ENCODE measurements at places on chromosomes 7 and 10.

- no peak for DNase-seq
Measured at GRCh38 chr7:39507866-39508551, 58.2 kb upstream of the YAE1 start.

DNA sequence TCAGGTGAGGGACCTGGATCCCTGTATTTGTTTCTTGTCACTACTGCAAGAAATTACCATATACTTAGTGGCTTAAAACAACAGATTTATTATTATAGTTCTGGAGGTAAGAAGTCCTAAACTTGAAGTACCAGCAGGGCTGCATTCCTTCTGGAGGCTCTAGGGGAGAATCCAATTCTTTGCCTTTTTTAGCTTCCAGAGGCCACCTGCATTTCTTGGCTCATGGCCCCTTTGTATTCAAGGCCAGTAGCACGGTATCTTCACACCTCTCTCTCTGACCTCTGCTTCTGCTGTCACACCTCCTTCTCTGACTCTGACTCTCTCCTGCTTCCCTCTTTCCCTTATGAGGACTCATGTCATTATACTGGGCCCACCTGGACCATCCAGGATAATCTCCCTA, 2.2 kb upstream of the LHPP start:
- DNase-seq = no peak

- DNase-seq = no peak
Measured at GRCh38 chr7:80726666-80727065, 88.2 kb downstream of the CD36 start.

DNA sequence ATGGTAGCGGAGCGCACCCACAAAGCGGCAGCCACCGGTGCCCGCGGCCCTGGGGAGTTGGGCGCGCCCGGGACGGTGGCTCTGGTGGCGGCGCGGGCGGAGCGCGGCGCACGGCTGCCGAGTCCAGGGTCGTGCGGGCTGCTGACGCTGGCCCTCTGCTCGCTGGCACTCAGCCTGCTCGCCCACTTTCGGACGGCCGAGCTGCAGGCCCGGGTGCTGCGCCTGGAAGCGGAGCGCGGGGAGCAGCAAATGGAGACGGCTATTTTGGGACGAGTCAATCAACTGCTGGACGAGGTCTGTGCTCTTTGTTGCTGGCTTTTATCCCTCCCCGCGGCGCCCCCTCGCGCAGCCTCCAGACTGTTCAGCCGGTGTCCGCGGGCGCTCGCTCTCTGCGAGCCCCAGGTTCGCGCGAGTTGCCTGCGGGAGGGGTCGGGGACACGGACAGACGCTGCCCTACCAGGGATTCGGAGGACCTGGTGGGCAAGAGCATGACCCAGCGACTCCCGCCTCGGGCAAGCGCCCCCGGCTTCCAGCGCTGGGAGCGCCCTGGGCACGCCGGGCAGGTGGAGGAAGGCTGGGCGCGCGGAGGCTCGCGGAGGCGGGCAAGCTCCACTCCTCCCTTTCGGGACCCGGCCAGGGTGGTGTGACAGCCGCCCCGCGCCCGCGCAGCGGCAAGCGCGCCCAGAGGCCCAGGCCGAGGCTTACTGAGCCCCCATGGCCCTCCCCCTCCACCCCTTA, 887 bp downstream of the COL13A1 start:
- DNase-seq = peak; percentile 68
